ENCODE measurements at places on chromosomes 5 and 9.

GRCh38 chr5:55230086-55230629, 3.0 kb upstream of the MCIDAS start:
- no peak for DNase-seq

- DNase-seq, result no peak
Measured at GRCh38 chr5:113005454-113005853, 28.9 kb downstream of the DCP2 start.

DNA sequence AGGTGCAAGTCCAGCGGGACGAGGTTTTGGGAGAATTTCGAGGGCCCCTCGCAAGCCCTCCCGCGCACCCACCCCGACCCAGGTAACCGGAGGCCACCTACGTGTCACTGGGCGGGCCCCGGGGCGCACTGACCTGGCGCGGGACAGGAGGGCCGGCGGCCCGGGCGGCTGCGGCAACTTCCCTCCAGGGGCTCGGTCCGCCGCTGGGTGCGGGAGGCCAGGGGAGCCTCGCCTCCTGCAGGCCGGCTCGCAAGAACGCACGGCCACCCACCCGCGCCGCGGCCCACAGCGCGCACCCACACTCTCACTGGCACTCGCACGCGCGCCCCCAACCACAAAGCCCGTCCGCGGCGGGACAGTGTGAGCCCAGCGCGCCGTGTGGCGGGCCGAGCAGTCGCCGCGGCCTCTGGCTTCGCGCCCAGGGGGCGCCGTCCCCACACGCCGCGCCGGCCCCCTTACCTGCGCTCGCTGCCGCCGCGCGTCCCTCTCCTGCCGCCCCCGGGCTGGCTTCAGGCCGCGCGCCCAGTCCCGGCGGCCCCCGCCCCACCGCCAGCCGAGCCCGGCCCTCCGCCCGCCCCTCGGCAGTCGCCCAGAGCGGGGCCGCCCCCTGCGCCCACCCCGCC, 451 bp downstream of the LPAR1 start:
- DNase-seq, result no peak

- DNase-seq, result no peak
Measured at GRCh38 chr5:101728933-101729332, 567.2 kb downstream of the SLCO4C1 start.

GRCh38 chr5:159805021-159805420, 111.3 kb upstream of the ADRA1B start:
- DNase-seq, result no peak

DNA sequence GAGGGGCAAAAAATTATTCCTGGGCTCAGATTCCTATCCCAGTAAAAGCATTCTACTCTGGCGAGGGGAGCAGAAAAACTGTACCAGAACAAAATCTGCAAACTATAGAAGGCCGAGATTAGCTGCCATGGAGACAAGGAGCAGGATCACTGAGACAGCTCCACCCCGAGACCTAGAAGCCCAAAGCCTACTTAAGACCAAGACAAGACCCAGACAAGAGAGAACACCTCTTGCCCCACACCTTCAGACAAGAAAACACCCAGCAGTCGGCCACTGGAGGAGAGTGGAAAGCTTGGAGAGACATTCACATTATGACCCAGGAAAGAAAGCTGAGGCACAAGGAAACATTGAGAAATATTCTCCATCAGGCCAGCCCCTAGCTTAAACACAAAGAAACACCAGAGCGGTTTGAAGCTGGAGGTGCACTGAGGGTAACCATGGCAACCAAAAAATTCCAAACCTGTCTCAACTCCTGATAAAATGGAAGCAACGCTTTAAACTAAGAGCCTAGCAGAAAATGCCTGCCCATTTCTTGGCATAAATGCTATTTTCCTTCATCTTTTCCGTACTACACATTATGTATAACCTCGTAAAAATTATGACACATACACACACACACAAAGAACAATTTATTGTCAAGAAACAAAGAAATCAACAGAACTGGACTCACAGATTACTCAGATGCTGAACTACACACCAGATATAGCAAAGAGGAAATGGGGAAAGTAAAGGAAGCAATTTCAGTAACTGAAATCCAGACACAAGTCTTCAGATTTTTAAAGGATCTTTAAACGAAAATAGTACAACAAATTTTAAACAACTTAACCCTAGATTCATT, 53.8 kb upstream of the FTMT start:
- no peak for DNase-seq

DNA sequence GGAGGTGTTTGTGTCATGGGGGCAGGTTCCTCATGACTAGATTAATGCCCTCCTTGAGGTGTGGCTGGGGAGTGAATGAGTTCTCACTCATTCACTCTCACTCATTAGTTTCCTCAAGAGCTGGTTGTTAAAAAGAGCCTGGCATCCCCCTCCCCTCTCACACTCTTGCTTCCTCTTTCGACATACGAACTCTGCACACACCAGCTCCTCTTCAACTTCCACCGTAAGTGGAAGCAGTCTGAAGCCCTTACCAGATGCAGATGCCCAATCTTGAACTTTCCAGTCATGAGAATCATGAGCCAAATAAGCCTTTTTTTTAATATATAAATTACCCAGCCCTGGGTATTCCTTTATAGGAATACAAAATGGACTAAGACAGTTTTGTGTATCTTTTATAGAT, 82.5 kb downstream of the SPRY4 start:
- DNase-seq, result no peak

DNA sequence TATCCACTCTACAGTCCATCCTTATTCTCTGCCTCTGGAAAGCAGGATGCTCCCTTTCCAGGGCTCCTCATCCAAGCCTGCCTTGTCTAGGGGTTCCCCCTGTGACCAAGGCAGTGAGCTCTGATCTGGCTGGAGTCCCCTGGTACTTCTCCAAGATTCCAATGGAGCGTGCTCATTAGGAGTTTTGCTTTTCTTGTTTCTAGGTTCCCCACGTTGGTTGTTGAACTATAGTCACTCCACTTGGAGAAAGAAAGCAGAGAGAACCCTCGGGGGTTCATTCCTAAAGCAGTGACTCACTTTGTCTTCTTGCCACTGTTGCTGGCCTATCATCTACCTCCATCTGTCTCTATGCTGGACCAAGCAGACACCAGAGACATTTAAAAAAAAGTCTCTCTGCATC, 192.6 kb downstream of the TLE4 start:
- no peak for DNase-seq

DNA sequence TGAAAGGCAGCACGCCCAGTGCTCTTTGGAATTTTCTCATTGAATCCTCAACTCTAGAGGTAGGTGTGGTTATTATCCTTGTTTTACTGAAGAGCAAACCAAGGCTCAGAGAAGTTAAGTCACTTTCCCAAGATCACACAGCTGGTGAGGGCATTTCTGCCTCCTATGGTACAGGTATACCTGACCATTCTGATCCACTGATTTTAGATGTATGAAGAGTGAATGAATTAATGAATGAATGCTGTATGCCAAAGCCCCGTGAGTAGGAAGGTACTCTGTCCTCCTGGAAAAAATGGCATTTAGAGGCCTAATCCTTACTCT, 18.2 kb upstream of the CSF1R start:
- DNase-seq, result no peak

DNA sequence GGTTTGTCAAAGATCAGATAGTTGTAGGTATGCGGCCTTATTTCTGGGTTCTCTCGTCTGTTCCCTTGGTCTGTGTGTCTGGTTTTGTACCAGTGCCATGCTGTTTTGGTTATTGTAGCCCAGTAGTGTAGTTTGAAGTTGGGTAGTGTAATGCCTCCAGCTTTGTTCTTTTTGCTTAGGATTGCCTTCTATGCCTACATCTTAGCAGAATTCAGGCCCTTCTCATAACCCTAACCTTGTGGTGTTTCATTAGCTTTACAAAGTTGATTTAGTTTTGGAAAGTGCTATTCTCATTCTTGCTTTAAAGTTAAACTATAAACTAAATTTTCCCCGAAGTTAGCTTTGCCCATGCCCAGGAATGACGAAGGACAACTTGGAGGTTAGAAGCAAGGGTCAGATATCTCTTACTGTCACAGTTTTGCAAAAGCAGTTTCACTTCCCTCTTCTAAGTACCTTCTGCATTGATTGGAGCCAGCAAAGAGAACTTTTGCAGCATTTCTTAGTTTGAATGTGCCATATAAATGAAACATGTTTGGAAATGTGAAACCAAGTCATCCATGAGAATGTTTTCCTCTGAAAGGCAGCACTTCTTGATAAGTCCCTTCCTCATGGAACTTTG, 274.3 kb upstream of the DMRT1 start:
- DNase-seq, result no peak

- no peak for DNase-seq
Measured at GRCh38 chr9:118263949-118264348, 559.7 kb downstream of the TLR4 start.

GRCh38 chr5:93246090-93246855, 334.7 kb downstream of the NR2F1-AS1 start:
- DNase-seq, result no peak

GRCh38 chr5:24073107-24073506, 565.7 kb downstream of the PRDM9 start:
- no peak for DNase-seq

DNA sequence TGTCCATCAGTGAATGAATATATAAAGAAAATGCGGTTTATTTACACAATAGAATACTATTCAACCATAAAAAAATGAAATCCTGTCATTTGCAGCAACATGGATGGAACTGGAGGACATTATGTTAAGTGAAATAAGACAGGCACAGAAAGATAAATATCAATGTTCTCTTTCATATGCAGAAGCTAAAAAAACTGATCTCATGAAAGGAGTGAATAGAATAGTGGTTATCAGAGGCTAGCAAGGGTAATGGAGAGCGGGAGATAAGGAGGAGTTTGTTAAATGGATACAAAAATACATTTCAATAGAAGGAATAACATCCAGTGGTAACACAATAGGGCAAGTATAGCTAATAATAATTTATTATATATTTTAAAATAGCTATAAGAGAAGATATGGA, 65.0 kb downstream of the AGTPBP1 start:
- no peak for DNase-seq

DNA sequence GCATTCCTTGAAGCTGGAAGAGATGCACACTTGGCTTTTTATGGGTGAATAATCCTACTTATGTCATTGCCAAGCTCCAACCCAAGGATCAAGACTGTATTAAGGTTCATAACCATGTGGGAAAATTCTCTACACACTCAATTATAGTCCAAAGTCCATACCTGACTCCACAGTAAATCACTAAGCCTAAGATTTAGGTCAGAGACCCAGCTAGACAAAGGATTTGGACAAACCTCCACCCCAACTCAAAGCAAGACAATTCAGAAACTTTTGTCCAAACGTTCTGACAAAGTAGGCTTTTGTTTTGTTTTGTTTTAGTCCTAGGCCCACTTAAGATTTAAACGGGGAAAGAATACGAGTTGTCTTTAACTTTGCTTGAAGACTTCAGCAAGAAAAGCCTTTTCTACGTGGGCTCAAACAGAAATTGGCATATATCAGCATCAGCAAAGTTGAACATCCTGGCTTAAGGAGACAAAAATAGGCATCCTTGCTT, 1.7 kb downstream of the MEGF9 start:
- no peak for DNase-seq

GRCh38 chr5:157290981-157291711, 25.2 kb downstream of the CYFIP2 start:
- no peak for DNase-seq

DNA sequence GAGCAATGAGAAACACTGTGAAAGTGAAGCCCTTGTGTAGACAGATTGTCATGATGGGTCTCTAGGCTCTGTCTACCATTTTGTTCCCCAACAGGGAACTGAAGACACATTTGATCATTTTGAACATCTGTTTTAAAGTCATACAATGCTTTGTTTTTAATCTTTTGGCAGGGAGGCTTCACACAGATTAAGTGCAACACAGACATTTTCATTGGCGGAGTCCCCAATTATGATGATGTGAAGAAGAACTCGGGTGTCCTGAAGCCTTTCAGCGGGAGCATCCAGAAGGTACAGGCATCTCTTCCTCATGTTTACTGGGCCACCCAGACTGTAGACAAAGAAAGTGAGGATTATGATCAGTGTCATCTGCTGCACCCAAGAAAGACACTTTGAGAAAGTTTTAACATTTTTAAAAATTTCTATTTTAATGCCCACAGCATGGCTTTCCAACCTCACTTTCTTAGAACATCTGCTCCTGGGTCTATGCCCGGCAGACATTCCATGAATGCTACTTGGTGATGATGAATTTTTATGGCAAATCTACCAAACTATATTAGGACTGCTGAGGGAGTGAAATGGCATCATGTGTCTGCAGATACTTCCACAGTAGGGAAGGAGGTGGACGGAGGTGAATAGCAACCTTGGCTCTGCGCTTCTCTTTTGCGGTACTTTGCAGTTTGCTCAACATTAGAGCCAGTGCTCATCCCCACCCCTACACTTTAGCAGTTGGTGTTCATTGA, 121.3 kb downstream of the LIFR start:
- DNase-seq, result no peak

GRCh38 chr9:125240649-125240999, 519 bp downstream of the HSPA5 start:
- DNase-seq, result no peak

DNA sequence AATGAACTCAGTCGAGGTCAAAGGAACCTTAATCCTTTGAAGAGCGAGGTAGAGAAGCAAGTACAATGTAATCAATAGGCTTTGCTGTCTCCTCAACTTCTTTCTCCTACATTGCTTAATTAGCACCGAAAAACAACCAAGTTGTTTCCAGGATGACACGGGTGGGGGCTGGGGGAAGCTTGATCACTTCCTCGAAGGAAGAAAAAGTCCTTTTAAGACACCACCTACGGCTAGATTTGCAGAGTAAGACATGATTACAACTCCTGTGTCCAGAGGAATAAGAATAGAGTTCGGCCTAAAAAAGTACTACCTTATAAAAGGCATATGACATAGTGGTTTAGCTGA, 811 bp upstream of the ARRDC3 start:
- no peak for DNase-seq

DNA sequence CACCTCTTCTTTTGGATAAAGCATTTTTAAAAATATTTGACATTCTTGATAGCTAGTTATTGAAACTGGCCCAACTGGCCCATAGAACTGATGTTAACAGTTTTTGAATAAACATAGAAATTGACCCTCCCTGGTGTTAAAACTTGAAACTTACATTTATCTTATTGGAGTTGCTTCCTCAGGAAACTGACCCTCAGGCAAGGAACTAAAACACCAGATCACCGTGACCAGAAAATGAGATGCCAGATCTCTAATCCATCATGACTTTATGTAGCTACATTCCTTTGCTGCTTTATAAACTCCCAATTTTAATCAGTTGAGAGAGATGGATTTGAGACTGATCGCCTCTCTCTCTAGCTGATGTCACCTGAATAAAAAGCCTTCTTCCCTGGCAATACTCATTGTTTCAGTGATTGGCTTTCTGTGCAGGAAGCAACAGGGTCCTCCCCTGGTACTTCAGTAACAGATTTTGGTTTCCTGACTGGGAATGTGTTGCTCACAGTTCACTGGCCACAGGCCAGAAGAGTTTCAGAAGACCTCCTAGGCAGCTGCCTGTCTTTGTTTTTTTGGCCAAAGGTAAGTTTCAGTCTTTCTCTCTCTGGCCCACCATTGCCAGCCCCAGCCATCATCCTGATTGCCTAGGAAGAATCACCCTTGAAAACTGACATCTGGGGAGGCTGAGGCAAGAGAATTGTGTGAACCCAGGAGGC, 212.4 kb downstream of the DTWD2 start:
- no peak for DNase-seq

GRCh38 chr5:58871648-58872242, 288.9 kb downstream of the RAB3C start:
- no peak for DNase-seq

All from stimulated activated CD8-positive, alpha-beta memory T cell treated with anti-CD3 and anti-CD28 coated beads, Interleukin-15, amount 100 ng/mL, for 48 hours (primary cell).